ENCODE measurements at places on chromosomes 3 and 15.

GRCh38 chr3:25455441-25456132 lies 27.5 kb downstream of the RARB start:
- DNase-seq, result peak; percentile 60

GRCh38 chr3:25155652-25156471 lies 272.2 kb upstream of the RARB start:
- DNase-seq, result no peak

DNA sequence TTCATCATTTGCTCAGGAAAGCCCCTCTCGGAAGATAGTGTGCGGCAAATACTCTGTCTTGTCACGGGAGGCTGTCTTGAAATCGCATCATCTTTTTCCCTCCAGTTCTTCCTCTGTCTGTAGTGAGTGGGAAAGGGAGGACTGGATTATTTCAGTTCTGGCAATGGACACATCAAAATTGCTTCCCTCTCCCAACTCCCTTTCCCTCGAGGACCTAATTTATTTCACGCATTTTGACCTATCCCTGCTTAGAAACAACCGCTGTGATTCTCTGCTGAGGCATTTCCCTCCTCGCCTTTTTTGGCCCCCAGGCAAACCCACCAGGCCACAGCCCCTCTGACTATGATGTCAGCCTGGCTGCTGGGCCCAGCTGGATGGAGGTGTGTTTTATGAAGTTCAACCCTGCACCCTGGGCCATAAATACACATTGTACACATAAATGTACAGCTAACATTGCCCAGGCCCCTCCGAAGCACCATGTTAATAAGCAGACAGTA lies 138.7 kb upstream of the LRTM1 start:
- peak; percentile 87 for DNase-seq

DNA sequence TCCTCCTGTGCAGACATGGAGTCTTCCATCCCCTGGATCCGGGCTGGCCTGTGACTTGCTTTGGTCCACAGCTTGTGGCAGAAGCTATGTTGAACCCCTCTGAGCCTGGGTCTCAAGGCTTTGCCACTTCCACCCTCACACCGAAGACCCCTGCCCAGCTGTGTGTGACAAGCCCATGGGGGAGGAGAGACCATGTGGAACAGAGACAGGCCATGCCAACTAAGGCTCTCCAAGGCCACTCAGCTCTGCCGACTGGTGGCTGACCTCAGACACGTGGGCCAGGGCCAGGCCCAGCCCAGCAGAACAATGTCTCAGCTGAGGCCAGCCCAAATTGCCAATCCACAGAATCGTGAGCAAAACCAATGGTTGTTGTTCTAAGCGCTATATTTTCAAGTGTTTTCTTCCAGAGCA lies 16.4 kb upstream of the CFAP100 start:
- no peak for DNase-seq

DNA sequence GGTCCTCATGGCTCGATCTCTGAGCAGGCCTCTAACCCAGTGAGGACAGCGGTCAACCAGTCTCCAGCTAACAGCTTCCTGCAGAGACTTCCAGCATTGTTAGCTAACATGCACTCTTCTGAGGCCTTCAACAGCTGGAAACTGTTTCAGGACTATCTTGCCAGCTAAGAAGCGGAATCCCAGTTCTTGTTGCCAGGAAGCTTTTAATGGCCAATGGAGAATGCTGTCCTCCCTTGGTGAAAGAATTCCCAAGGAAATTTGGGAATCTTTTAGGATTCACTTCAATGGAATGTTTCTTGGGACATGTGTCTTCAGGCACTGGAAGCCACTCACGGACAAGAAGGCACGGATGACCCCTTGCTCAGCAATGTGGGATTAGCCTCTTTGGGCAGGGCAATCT lies 91.7 kb downstream of the CEMIP start:
- no peak for DNase-seq

DNA sequence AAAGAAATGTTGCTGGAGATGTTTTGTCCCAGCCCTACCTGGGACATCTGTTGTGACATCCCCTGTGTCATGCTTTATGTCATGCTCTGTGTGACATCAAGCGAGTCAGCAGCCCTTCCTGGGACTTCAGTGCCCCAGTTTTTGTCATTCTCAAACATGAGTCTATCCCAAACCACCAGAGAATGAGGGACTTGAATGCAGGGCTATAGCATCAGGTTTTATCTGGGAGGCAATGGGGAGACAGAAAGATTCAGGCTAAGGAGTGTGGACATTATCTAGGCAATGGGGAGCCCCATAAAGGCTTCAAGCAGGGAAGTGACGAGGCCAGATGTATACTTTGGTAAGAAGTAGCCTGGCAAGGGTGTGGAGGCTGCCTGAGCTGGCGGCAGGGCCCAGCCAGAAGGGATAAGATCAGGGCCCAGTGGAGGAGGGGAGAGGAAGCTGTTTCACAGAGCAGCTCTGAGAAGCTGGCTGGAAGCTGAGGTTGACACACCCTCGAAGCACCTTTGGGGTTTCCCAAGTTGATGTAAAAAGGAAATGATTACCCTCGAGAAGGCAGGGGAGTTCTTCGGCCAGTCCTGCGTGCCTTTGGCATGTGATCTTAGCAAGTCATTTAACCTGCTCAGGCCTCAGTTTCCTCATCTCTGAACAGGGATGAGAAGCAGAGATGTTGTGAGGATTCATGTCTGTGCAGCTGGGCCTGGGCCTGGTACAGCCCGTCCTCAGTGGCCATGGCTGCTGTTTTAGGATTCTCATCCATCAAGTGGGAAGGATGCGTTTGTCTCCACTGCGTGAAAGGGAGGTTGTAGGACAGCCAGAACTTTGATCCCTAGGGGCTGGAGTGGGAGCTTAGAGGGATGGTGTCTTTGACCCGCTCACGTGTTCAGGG lies 34.3 kb downstream of the IRAK2 start:
- DNase-seq, result no peak

GRCh38 chr3:14614189-14614588 lies 37.4 kb upstream of the CCDC174 start:
- DNase-seq, result no peak

- DNase-seq, result no peak
These were observed 355.5 kb downstream of the NTRK3 start for GRCh38 chr15:87901008-87901407.

DNA sequence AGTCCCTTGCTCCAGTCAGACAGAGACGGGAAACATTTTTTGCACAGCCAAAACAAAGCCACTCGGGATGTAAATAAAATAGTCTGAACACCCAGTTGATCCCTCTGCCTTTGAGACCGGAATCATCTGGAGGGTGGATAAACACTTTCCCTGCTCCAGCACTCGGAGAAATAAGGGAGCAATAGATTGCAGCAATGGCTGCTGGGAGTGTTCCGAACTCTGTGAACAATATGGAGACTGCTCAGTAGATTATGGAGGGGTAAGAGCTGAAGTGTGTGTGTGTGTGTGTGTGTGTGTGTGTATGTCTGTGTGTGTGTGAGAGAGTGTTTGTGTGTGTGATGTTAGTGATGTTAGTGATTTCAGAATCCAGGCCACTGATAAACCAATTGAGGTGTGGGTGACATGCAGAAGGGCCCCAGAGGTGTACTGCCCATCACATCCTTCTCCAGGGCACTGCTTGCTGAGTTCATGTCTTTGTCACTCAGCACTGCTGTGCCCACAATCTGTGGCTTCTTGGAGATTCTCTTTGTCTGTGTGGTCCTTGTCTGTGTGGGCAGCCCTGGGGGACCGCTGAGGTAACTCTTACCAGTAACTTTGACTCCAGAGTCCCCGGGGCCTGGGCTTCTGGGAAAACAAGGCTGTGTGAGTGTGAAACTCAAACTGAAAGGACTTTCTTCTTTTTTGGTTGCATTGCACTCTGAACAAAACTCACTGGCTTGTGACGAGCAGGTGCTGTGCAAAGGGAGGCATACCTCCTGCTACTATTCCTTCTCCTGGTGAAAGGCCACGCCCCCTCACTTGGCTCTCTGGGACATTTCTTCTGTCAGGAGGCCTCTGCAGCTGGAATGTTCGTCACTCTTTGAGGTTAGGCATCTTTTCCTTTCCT lies 23.0 kb downstream of the CRYGS start:
- no peak for DNase-seq

DNA sequence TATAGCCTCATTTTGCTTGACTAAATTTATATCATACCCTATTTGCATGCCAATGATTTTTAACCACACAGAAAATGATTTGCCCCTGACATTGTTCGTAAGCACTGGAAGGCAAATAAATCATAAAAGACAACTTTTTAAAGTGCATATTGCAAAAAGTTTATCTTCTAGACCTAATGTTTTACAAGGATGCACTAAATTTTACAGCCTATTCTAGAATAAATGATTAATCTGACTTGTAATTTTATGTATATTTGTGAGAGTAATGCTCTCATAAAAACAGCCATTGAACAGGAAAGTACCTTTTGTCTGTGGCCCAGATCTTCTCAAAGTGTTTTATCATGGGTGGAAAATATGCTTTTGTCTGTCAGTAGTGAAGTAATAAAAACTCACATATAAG lies 546.6 kb downstream of the EPHA3 start:
- DNase-seq, result no peak

DNA sequence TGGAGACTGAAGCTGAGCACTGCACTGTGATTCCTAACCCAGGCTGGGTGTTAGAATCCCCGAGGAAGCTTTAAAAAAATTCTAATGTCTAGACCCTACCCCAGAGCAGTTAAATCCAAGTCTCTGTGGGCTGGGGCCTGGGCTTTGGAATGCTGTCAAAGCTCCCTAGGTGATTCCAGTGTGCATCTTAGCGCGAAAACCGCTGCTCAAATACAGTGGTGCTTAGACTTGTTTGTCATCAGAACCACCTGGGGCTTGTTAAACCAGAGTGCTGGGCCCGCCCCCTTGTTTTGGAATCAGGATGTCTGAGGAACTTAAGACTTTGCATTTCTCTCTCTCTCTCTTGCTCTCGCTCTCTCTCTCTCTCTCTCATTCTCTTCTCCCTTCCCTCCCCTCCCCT lies 20.7 kb downstream of the RHCG start:
- no peak for DNase-seq

DNA sequence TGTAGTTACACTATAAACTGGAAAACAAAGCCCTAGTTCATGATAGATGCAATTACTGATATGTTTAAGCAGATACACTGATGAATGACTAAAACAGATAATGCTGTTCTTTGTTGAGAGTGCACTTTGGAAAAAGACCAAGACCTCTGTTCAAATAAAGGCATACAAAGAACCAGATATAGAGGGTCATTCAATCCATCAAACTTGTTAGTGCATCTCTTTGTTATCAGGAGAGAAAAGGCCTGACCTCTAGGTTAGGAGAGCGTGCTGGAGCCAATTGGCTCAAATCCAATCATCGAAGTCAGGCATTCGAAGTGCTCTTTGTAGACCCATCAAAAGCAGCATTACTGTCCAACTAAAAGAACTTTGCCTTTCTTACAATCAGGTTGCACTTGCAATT lies 124.2 kb downstream of the TFG start:
- no peak for DNase-seq

GRCh38 chr3:137987723-137988122 lies 22.2 kb upstream of the CLDN18 start:
- no peak for DNase-seq

- DNase-seq, result no peak
These were observed 17.9 kb downstream of the ETFA start for GRCh38 chr15:76293361-76293760.

DNA sequence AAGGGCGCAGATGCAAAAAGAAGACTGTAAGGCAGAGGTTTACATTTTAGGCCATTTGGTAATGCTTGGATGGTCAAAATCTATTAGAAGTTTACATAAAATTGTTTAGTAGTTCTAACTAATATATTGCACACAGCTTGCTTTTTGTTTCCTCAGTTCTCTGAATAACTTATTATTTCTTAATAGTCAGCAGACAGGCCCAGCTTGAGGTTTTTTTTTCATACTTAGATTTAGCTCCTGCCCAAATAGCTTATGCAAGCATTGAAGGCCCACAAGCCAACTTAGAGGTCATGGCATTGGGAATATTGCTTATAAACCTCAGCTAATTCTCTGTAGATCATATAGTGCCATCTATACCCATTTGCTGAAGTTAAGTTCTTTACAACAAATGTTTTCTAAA lies 172.5 kb downstream of the RAP2B start:
- no peak for DNase-seq

- DNase-seq, result no peak
These were observed 25.0 kb downstream of the SEMA6D start for GRCh38 chr15:47742334-47742733.

- peak; percentile 69 for DNase-seq
These were observed 17.5 kb upstream of the GASK1A start for GRCh38 chr3:42961633-42962032.

GRCh38 chr3:32285891-32286290 lies 47.4 kb downstream of the CMTM8 start:
- no peak for DNase-seq

- DNase-seq, result peak; percentile 24
These were observed 33.1 kb downstream of the RAB11A start for GRCh38 chr15:65902373-65902772.

DNA sequence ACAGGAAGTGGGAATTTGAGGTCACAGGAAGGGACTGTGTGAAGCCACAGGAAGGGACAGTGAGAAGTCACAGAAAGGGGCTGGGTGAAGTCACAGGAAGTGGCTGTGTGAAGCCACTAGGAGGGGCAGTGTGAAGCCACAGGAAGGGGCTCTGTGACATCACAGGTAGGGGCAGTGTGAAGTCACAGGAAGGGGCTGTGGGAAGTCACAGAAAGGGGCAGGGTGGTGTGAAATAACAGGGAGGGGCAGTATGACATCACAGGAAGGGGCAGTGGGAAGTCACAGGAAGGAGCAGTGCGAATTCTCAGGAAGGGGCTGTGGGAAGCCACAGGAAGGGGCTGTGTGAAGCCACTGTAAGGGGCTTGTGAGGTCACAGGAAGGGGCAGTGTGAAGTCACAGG lies 35.8 kb downstream of the GASK1A start:
- no peak for DNase-seq

DNA sequence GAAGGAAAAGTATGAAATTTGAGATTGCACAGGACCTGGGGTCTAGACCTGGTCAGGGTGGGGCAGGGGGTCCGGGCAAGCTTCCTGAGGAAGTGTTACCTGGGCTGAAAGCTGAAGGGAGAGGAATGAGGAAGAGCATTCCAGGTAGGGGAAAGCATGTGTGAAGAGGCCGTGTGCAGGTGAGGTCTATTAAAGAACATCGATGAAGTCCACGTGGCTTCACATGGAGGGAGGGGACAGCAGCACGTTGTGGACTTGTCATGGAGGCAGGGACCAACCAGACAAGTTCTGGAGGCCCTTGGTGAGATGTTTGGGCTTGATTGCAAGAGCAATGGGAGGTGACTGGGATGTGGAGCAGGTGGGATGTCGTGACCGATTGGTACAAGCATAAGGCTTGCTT lies 47.1 kb downstream of the IDH2 start:
- DNase-seq, result no peak
